ENCODE measurements at places on chromosomes 4 and X.
A peak's percentile ranks its signal among the peaks of the same experiment; 100 is the strongest.

DNA sequence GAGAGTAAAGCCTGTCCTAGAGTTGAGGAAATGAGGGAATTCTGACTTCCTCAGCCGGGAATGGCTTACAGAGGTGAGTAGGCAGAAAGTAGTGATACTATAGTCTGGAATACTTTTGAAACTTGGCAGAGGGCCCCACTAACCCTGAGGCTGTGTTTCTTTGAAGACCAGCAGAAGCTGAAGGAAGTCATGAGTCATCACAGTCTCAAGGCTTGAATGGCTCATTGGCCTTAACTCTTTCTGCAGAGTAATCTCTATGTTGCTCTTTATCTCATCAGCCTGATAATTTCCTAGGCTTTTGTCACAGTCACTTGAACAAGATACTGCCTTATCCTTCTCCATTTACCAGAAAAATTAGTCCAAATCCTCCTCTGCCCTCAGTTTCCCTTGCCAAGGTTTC, 80.8 kb downstream of the ANKRD50 start:
- peak; percentile 37 for DNase-seq

GRCh38 chr4:3772632-3773031, 6.4 kb downstream of the ADRA2C start:
- no peak for DNase-seq

GRCh38 chr4:68342134-68342533, 7.8 kb downstream of the YTHDC1 start:
- peak; percentile 13 for DNase-seq

GRCh38 chr4:90444904-90445303, 317.7 kb downstream of the CCSER1 start:
- no peak for DNase-seq

GRCh38 chr4:156191044-156191781, 237.5 kb upstream of the CTSO start:
- DNase-seq, result no peak

GRCh38 chr4:3074846-3075651, 568 bp downstream of the HTT start:
- peak; percentile 35 for DNase-seq

DNA sequence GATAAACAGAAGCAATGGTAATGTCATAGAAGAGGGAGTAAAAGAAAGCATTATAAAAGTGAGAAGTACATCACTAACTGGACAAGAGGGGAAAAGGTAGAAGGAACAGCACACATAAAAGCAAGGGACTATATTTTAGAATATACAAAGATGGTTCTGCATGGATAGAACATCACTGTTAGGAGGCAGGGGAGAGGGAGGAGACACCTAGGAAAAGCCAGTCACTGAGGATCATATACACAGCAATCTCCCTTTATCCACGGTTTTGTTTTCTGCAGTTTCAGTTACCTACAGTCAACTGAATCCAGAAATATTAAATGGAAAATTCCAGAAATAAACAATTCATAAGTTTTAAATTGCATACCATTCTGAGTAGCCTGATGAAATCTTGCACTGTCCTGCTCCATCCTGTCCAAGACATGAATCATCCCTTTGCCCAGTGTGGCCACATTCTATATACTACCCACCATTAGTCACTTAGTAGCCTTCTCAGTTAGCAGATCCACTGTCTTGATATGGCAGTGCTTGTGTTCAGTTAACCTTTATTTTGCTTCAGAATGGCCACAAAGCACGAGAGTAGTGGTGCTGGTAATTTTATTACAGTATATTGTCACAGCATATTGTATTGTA, 74.2 kb downstream of the PPA2 start:
- DNase-seq, result no peak

DNA sequence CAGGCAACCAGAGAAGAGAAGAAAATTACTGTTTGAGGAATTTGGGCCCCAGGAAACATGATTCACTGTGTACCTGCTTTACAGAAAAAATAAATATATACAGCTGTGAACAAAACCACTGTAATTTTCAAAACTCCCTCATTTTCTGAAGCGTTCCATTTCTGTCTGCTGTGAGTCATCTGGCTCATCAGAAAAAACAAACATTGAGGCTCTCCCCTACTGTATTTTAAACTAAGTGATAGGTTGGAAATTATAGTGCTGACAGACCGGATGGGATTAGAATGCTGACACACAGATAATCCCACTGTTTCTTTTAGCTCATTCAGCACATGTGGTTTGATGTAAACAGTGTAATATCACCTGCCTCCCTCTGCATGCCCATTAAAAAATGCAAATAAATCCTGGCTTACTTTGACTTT, 847.0 kb downstream of the TRIML1 start:
- DNase-seq, result no peak

DNA sequence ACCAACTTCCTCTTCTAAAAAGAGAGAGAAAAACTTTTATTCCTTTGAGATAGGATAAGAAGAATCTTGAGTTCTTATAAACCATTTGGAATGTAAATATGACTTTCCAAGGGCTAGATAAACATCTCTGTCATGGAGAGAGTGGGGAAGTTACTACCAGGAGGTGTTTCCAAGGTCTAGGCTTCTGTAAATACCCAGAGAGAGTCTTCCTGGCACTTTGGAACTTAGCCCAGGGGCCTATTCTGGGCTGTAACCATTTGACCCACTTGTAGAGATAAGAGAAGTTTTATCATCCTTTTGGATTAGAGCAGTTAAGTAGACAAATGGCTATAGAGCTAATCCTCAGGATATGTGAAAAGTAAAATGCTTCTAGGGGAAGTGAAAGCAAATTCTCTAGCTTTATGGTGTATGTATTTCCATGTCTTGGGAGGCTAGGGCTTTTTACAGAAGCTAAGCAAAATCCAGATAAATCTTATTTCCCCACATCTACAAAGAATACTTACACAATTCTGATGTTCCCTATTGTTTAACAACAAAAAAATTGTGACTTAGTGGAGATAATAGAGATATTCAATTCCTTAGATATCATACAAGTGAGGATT, 51.1 kb downstream of the MCUB start:
- no peak for DNase-seq

- peak; percentile 15 for DNase-seq
Measured at GRCh38 chr4:54971474-54971950, 153.9 kb downstream of the KDR start.

DNA sequence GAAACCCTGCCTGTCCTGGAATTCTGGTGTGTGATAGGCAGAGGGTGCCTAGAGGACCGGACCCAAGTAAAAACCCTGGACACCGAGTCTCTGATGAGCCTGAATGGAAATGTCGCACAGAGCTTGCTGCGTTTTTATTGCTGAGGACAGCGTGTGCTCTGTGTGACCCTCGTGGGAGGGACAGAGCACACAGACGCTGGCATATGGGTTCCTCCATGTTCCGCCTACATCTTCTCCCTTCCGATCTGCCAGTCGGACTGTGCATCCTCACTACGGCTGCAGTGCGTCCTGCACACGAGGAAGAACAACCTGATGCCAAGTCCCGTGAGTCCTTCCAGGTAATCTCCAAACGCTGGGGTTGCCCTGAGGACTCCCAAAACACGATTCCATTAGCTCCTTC, 68.3 kb downstream of the AFAP1 start:
- no peak for DNase-seq

DNA sequence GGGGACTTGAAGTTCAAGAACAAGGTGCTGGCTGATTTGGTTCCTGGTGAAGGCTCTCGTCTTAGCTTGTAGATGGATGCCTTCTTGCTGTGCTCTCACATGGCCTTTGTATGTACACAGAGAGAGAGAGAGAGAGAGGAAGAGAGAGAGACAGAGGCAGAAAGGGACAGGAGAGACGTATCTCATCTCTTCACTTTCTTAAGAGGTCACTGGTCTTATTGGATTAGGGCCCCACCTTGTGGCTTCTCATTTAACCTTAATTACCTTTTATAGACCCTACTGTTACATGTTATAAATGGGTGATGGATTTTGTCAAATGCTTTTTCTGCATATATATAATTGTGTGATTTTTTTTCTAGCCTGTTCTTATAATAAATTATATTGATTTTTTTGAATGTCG, 1444.2 kb downstream of the ADGRL3 start:
- peak; percentile 9 for DNase-seq

GRCh38 chrX:97030463-97030862, 146.8 kb downstream of the RPA4 start:
- no peak for DNase-seq

DNA sequence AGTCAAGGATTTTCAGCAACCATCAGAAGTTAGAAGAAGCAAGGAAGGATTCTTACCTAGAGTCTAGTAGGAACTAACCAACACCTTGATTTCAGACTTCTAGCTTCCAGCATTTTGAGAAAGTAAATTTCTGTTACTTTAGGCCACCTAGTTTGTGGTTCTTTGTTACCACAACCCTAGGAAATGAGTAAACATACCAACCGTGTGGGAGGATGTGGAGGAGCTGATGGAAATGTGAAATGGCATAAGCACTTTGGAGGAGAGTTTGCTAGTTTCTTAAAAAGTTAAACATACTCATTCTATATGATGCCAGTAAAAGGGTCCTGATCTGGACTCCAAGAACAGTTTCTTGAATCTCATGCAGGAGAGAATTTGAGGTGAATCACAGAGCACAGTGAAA, 679.4 kb downstream of the PDHA2 start:
- no peak for DNase-seq
